Neural progenitor cell (in vitro differentiated cells): ENCODE measurements at places on chromosomes 3 and 15.

- no peak for DNase-seq
These were observed 618.6 kb downstream of the NAALADL2 start for GRCh38 chr3:175477651-175478224.

DNA sequence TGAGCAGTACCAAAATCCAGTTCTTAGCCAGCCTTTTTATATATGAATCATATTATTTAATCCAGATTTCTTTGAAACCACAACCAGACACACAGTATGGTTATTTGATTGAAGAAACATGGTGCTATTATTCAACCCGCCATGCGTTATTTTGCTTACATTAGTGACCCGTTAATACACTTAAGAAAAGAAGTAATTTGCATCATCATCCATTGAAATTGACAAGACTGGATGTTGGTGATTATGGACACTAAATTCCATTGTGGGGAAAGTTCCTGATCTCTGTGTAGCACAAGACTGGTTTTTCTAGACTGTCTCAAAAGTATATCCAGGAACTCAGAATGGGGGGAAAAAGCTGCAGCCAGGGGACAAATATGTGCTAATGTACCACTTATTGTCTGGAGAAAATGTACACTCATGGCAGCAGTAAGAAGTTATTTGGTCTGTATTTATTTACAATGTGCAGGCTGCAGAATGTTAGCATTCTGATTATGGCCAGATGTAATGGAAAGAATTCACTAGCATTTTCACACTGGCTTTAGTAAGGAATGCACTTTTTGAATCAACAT, 80.3 kb downstream of the FILIP1L start:
- DNase-seq, result no peak

DNA sequence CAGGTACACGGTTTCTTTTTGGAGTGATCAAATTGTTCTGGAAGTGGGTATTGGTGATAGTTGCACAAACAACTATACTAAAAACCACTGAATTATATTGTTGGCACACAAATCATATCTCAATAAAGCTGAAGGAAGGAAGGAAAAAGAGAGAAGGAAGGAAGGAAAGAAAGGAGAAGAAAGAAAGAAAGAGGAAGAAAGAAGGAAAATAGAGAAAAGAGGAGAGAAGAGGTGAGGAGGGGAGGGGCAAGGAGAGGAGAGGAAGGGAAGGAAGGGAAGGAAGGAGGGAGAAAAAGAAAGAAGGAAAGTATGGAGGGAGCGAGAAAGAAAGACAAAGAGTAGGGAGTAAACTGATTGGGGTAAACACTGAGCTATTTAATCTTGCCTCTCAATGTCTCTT, 77.9 kb upstream of the TSC22D2 start:
- DNase-seq, result no peak

- DNase-seq, result no peak
These were observed 38.6 kb upstream of the SEC22A start for GRCh38 chr3:123163141-123163540.

- no peak for DNase-seq
These were observed 981.2 kb downstream of the SQOR start for GRCh38 chr15:46616033-46616432.

DNA sequence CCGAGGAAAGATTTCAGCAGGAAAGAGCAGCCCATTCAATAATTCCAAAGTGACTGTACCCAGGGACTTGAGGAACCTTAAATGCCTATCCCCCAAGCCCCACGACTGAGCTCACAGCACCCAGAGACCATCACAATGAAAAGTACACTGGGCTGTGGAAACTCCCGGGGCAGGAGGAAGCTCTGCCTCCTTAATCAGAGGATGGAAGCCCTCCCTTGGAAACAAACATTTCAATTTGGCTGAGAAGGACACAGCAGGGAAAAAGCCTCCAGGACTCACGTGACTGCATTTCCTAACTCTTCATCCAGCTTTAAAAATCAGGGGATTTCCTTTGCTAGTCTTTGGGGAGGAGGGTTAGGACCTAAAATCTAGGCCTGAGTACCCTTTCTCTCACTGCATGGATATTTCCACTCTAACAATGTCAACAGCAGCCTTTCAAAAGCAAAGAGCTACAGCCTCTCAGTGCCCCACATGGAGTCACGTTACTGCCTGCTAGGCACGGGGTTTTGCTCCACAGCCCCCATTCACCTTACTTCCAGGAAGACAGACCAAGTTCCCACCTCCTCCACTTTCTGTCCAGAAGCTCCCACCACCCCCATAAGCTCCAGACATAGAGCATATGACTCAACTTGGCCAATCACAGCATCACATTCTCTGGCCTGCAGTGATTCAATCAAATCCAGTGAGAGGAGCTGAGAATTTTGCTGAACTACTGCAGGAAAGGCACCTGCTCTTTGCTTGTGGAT, 68.9 kb upstream of the WNT5A start:
- no peak for DNase-seq

DNA sequence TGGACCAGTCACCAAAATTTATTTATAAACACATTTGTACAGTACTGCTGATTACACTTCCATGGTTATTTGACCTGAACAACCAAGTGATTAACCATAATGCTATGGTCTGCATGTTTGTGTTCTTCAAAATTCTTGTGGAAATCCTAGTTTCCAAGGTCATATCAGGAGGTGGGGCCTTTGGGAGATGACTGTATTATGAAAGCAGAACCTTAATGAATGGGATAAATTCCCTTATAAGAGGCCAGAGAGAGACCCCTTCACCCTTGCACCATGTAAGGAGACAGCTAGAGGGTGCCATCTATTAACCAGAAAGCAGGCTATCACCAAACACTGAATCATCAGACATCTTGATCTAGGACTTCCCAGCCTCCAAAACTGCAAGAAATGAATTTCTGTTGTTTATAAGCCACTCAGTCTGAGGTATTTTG, 1.9 kb downstream of the SCAPER start:
- DNase-seq, result peak; percentile 16

DNA sequence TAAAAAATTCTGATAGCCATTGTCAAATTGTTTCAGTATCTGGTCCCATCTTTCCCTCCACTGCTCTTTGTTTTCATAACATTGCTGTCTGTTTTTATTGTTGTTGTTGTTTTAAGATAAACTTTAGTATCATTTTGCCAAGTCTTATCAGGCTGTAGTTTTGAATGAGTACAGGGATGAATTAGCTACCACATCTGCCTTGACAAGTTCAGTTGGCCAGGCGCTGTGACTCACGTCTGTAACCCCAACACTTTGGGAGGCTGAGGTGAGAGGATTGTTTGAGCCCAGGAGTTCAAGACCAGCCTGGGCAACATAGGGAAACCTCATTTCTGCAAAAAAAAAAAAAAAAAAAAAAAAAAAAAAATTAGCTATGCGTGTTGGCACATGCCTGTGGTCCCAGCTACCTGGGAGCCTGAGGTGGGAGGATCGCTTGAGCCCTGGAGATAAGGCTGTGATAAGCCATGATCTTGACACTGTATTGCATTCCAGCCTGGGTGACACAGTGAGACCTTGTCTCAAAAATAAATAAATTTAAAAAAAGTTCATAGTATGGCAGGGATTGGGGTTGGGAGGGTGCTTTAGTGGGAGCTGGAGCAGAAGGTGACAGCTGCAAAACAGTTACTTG, 8.3 kb upstream of the ANKDD1A start:
- no peak for DNase-seq

GRCh38 chr15:76056931-76057330, 2.9 kb upstream of the TMEM266 start:
- DNase-seq, result no peak

DNA sequence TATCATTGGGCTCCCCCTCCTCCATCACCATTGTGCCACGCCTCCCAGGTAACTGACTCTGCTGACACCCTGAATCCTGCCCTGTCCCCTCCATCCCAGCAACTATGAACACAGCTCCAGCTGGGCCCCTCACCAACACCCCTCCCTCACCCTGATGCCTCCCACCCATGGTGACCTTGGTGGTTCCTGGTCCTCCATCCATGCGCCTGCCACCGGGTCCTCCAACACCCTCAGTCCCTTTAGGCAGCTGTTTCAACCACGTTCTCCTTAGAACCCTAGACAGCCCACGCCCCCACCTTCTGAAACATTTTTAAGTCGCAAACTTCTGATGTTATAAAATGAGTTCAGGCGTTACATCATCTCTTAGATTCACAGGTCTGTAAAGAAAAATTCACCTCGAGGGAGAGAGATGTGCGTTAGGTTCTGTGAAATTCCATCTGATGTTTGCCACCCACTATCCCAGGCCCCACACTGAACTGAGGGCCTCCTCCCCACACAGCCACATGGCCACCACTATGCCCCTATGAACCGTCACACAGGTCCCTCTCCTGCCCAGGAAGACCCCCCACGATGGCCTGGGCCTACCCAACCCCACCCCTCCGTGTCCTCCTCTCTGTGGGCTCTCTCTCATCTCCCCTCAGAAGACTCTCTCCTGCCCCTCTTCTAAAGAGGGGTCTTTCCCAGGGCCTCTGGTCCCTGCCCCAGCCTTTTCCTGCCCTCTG, 29.8 kb downstream of the PCSK6 start:
- no peak for DNase-seq

DNA sequence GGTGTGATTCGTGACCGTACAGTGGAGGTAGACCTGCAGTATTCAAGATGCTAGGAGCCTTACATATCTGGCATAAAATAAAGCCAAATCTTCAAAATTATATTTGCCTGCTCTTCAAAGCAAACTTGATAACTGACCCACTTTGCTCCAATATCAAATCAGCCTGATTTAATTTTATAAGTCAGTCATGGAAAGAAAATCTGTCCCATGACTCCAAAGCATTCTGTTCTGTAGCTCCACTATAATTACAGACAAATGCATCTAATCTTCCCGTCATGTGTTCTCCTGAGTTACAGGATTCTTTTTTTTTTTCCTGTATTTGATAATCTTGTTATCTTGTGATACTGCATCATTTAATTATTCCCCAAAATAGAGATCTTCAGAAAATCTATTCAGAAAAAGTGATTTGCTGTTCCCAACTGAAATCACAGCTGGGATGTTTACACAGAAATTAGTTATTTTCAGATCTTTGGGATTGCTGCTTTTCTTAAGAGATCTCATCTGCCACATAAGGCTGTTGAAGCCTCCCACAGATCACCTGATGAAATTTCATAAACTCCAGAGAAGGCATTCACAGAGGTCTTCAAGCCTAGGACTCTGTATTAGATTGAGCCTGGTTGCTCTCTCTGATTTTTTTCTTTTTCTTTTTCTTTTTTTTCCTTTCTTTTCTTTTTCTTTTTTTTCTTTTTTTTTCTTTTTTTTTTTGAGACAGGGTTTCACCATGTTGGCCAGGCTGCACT, 27.2 kb downstream of the TIMP4 start:
- no peak for DNase-seq

DNA sequence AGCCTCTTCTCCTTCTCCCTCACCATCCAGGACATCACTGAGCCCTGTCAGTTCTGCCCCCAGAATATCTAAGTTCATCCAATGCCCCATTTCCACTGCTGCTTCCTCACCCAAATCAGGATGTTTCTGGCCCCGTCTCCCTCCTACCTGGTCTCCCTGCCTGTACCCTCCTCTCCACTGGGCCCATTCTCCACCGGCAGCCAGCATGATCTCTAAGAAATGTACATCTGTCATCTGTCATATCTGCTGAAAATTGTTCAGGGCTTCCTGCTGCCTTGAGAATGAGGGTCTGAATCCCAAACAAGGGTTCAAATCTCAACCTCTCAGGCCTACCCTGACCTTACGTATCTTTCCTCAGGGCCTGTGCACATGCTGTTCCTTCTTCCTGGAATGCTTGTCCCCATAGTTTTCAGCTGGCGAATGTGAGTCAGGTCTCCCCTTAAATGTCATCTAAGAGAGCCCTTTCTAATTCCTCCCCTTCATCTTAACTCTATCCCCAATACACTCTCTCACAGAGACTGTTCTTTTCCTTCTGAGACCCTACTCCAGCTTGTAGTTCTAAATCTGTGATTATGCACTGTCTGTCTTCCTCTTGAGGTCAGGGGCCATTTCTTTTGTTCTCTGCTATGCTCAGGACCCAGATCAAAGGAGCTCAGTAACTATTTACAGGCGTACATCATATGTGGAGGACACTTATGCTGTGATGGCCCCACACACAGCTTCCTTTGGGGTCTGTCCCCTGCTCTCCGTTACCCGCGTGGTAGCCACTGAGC, 40.8 kb downstream of the SMAD3 start:
- DNase-seq, result no peak

- DNase-seq, result peak; percentile 86
These were observed at the start of gene GABRG3 for GRCh38 chr15:26970712-26971210. Gene GABRG3, plus strand, starts transcription at chr15:26971181.

DNA sequence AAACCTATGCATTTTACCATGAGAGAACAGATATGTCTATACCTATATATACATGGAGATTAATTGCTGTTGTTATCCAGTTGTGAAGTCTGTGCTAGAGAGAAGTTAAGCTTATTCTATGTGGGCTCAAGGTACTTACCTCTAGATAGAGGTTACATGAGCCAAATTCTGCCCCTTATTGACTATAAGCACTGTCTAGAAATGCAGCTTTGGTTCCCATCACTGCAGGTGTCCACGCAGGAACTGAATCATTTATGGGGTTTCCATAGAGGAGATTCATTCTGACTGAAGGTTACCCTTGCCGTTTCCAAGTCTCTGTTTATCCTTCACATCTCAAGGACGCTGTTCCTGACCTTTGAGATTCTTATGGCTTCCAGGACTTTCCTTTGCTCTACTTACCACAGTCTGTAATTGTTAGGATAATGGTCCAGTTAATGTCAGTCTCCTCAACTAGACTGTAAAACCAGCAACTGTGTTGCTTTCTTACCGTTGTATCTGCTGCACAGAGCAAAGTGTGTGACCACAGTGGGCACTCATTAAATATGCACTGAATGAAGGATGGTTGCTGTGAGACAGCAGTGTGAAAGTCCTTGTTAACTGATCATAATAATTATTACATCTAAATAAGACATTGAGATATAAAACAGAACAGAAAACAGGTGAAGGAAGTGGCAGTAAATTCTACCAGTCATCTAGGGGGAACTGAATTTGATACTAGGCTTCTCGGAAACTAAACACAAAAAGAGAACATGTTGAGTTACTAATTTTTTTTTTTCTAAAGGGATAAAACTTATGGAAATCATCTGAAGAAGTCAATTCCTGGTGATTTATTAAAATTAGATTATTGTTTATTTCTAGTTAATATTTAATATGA, 44.0 kb upstream of the BCL6 start:
- DNase-seq, result no peak

DNA sequence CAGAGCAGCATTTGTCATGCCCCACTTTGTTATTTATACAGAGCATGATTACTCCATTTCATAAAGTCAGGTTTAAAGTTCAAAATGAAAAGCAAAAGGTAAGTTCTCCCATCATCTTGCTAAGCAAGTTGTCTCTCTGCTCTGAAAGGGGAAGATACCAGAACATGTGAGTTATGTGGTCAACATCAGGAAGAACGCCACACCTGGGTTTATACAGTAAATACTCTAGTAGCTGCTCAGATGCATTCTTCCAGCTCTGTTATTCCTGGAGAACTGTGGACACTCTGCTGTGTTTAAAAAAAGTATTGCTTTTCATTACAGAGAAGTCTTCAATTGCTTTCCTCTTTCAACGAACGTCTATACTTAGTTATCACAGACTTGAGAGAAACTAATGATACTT, 145.7 kb downstream of the PLCL2 start:
- DNase-seq, result no peak

- no peak for DNase-seq
These were observed at the start of gene RTP4 for GRCh38 chr3:187368251-187369088. Gene RTP4, plus strand, starts transcription at chr3:187368385. Its CDS starts 57 bp downstream, at chr3:187368442.

GRCh38 chr15:98650417-98651035, 2.2 kb downstream of the IGF1R start:
- peak; percentile 75 for DNase-seq

GRCh38 chr15:88644741-88645140, 5.9 kb downstream of the ISG20 start:
- no peak for DNase-seq

GRCh38 chr3:12503126-12503957, 19.1 kb downstream of the TSEN2 start:
- DNase-seq, result no peak

- DNase-seq, result no peak
These were observed 1265.0 kb upstream of the ALCAM start for GRCh38 chr3:104101736-104102135.
